NCI-H1930 (cell line): ENCODE measurements at places on chromosomes 7 and 10.

DNA sequence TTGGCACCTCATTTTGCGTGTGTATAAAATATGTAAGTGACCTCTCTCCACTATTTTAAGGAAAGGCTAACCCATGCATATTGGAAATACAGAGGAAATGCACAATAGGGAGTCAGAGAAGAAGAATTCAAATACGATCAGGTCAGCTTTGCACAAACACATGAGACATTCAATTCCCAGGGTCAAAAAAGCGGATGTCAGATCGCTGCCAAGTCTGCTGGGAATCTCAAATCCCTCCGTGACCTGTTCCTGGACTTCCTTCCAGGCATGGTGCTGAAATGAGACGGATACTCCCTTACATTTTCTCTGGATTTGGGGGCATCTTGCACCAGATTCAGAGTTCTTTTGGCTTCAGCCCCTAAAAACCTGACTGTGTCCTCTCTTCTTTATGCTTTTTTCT lies 91.9 kb upstream of the PRKCQ start:
- no peak for DNase-seq

DNA sequence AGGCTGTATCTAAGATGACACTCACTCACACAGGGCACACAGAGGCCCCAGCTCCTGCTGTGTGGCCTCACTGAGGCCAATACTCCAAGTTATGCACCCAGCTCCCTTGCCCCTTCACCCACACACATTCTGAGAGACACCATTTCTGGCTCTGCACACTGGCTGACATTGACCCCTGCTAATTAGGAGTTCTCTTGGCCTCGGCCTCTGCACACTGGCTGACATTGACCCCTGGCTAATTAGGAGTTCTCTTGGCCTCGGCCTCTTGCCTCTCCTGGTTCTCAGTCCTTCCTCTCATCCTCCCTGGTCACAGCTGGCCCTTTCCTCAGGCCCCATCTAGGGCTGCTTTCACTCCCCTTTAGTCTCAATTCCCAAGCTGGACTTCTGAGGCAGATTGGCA lies 97.3 kb downstream of the GRID1 start:
- no peak for DNase-seq

DNA sequence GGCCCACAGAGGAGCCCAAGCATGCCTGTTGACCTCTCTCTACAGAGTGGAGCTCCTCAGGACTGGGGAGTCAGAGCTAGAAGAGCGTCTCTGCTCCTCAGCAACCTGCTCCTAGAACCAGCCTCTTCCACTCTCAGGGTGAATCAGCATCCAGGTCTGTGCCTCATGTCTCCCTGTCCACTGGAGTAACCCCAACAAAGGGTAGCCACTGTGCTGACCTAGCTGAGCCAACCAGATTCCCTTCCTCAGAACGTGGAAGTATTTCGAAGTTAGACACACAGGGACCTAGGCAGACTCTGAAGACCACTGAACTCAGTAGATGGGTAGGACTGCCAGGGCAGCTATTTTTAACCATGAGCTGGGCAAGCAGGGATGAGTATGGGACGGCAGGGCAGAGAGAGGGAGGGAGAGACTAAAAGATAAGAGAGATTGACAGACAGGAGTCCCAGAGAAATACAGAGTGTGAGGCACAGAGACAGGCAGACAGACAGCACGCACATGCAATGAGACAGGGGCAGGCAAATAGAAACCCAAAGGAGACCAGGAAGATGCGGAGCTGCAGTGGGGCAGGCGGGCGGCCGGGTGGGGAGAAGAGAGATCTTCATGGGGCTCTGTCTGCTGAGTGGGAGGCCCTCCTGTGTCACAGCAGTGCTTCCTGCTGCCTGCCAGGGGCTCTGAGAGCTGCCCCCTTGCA lies 56.7 kb downstream of the OSBPL3 start:
- no peak for DNase-seq

GRCh38 chr10:3350617-3351258 lies 178.2 kb upstream of the PITRM1 start:
- no peak for DNase-seq

- no peak for DNase-seq
These were observed 172.4 kb downstream of the CDCA7L start for GRCh38 chr7:21773326-21773725.

- DNase-seq: no peak
These were observed 37.8 kb downstream of the COBL start for GRCh38 chr7:51278797-51279196.

GRCh38 chr10:36555036-36555435 lies 570.4 kb upstream of the ANKRD30A start:
- no peak for DNase-seq

- DNase-seq: no peak
These were observed 23.7 kb upstream of the CDH23 start for GRCh38 chr10:71372882-71373495.

GRCh38 chr10:126908729-126909128 lies 3.5 kb downstream of the DOCK1 start:
- no peak for DNase-seq

GRCh38 chr10:132964231-132964630 lies 21.9 kb upstream of the CFAP46 start:
- DNase-seq: no peak

GRCh38 chr10:36336315-36336714 lies 694.2 kb upstream of the FZD8 start:
- no peak for DNase-seq

DNA sequence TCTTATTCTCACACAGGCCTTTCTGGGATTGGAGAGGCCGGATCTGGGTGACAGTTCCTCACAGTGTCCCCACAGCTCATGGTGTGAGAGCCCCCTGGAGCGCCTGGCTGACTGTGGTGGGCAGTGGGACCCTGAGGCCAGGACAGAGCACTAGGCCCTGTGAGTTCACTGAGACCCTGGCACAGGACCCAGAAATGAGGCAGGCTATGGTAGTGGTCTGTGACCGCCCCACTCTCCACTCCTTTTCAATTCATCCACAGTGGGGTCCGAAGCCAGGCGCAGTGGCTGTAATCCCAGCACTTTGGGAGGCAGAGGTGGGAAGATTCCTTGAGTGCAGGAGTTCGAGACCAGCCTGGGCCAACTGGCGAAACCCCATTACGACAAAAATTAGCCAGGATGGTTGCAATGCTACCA lies 95.9 kb upstream of the TNRC18 start:
- DNase-seq: no peak

- DNase-seq: no peak
These were observed 152.5 kb downstream of the LCOR start for GRCh38 chr10:96984541-96985131.

DNA sequence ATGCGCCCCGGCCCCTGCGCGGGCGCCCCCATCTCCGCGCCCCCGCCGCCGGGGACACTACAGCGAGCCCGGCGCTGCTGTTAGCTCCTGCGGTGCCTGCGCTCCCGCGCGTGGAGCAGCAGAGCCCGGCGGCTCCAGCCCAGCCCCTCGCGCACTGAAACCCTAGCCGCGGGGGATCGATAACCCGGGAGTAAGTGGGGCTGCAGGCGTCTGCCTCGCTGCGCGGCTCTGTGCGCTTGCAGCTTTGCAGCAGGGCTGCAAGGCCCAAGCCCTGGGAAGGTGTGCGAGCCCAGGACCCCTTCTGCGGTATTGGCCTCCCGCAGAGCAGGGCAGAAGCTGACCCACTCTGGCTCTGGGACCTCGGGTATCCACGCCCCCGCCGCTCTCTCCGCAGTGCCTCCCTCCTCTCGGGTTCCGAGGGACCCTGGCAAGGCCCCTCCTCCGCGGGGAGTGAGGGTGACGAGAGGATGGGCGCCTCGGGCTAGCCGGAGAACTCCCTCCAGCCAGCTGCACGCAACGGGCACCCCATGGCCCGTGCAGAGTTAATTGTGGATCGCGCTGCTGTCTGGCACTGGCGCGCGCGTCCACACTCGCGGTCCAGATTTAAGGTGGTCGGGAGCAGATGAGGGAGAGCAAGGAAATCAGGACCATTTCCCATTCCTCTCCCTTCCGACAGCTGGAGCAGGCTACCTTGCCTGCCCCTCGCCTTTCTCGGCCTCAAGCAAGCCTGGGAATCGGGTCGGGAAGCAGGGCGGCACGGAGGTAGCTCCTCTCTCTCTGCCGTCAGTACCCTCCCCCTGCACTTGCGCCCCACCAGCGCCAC lies 2.1 kb downstream of the SHH start:
- DNase-seq: no peak

DNA sequence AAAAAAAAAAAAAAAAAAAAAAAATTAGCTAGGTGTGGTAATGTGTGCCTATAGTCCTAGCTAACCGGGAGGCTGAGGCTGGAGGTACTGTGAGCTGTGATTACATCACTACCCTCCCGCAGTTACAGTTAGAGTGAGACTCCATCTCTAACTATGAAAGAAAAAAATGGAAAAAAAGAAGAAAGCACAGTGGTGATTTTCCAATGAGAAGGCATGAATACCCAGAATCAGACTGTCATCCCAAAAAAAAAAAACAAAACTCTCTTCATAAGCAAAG lies 269.9 kb upstream of the MKLN1 start:
- DNase-seq: no peak

DNA sequence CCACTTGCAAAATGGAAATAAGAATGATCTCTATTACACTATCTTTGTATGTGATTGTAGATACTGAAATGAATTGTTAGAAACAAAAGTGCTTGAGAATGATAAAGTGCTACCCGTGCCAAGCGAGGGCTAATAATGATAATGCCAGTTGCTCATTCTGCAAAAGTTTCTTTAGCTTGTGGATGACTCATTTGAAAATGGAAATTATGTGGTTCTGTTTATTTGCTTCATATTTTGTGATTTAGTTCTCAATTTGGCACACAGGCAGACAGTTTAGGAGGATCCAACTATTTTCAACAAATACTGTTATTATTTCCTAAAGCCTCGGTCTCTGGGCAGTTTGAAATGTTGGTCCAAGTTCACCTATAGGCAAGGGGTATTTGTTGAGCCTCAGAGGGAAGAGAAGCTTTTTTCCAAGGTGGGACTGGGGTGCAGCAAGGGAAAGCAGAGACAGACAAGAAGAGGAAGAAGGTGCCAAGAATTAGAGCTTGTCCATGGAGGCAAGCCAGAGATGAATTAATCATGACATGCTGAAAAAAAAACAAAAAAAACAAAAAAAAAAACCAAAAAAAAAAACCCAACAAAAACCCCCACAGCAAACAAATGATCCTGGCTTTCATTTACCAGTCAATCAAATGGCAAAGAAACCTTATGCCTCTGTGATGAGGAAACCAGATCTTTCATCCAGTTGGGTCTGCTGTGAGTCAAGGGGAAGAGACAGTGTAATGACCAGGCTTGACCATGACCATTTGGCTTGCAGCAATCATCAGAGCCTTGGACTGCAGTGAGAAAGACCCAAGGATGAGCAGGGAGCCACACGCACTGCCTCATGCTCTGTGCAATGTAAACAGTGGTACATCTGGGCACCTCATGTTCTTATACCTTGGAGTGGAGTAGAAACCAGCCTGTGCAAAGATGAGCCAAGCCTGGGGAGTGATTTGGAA lies 285.0 kb upstream of the HABP2 start:
- DNase-seq: no peak

DNA sequence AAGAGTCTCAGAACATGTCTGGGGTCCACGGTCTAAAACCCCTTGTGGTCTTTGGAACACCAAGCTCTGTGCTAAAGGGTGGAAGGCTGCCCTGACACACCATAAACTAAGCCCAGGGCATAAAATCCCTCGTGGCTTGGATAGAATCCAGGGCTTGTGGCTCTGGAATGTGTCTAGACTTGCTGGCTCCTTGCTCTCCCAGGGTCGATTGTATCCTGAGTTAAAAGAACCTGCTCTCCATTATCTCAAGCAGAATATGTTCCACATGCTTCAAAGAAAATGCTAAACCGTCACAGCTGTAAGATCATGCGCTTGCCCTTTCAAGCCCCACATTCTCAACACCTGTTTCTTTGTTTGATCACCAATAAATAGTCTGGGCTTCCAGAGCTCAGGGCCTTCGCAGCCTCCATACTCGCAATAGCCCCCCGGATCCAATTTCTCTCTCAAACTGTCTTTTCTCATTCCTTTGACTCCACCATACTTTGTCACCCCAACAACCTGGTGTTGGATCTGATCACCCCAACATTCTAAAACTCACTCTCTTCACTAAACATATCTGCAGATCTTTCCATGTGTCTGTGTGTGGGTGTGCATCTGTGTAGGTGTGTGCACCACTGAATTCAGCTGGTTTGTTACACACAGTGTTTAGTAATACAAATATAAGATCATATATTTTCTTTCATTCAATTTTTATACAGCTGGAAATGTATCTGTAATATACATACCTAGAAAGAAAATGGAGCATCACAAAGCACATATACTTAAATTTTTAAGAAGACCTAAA lies 238.5 kb downstream of the ZMYND11 start:
- DNase-seq: no peak

DNA sequence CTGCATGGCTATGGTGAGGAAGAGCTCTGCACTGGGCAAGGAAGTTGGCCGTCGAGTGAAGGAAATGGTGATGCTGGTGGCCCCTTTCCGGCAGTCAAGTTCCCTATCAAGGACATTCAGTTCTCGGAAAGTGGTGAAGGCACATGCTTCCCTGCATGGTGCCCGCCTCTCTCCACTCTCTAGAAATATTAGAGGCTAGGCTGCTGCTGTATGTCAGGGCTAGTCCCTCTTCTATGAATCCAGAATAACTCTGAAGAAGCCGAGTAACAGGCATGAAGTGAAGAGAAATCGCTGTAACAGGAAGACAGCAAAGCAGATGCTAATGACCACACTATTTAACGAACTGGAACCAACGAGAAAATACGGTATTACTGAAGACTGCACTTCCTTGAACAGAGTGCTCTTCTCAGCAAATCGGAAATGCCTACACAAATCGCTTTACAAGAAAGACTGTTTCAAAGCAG lies 5.4 kb downstream of the IDI1 start:
- no peak for DNase-seq

DNA sequence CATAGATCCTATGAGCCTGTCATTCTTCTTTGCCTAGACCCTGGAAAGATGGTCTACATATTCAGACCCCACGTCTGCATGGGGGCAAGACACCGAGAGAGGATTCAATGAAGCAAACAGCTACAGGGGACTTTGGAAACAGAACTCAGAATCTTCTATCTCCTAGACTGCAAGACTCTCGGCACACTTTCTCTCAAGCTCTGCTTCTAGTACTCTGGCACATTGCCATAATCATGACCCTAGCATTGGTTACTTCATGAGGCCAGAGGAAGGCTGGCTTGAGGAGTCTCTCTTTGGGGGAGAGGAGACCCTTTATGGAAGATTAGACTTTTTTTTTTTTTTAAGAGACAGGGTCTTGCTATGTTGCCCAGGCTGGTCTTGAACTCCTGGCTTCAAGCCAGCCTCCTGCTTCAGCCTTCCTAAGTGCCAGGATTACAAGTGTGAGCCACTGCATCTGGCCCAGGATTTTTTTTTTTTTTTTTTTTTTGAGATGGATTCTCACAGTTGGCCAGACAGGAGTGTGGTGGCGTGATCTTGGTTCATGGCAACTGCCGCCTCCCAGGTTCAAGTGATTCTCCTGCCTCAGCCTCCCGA lies 20.7 kb downstream of the CCDC3 start:
- no peak for DNase-seq
